Mucosa of gallbladder (tissue), 1 donor: ENCODE measurements at places on chromosomes 16 and 17. TPM values are rescaled to one million over a fixed set of nuclear protein-coding genes. Genes with fewer than 3 reads are reported as not detected.

Gene ABCA8
- 19.2 TPM for total RNA-seq

DNA sequence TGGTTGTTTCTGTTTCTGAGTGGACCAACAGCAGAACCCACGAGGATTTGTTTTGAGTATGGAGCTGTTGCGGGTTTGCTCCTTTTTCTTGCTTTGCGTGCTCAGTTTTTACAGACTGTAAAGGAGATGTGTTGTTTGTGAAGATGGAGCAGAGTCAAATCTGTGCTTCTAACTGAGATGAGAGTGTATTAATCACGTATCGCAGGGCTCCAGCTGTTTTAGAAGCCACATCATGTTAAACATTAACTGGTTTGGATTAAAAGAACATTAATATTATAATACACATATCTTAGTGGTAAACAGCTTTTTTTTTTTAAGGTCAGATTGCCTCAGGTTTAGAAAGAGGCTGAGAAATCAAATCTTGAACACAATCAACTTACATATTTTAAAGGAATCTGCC is 69.4 kb downstream of the YPEL2 start:
- DNase-seq = no peak

DNA sequence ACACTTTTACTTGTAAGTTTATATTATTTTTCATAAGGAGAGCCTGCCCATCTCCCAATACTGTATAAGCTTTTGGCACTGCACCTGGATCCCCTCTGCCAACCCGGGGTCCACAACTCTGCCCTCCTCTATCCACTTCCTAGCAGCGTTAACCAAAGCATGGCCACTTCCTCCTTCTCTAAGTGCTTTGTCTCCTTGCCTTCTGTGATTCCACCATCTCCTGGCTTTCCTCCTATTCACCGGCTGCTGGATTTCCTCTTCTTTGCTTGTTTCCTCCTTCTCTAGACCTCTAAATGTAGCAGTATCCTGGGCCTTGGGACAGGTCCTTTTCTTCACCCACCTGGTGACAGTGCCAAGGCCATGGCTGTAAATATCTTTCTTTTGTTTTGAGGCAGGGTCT is 20.0 kb upstream of the WFIKKN2 start:
- DNase-seq = no peak

DNA sequence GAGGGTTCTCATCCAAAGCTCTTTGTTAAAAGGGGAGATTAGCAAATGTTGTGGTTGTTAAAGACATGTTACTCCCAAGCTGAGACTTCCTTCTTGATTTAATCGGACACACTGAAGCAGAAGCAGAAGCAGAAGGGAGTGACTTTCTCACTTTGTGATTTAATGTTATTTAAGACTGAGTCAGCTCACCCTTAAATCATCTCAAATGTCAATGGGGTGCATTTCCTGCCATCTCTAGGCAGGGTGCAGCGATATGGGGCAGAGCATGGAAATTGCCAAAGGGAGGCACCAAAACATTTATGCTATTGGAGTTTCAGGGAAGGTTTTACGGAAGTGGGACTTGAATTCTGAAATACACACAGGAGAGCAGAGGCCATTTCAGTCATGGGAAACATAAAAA is 283.6 kb downstream of the ABCC12 start:
- DNase-seq = no peak
